ENCODE measurements at places on chromosomes 11 and 22. TPM values are rescaled to one million over a fixed set of nuclear protein-coding genes. Genes with fewer than 3 reads are reported as not detected.

DNA sequence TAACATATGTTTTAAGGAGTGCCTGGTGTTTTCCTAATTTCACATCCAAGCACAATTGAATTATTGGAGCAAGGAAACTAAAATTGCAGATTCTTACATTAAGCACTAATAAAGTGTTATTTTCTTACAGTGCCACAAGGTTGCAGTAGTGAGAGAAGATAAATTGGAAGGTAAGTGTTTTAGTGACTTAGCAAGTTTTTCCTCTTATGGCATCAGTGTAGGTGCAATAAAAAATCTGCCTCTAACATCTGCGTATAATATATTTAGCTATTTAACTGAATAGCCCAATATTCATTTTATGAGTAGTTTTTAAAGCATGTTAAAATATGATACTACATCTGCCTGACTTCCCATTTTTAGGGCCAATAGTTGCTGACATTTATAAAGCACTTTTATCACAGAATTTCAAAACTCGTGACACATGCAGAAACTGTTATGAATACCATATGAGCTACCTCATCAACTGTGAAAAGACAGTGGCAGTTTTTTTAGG is 19.0 kb downstream of the POLD3 start:
- no peak for DNase-seq

DNA sequence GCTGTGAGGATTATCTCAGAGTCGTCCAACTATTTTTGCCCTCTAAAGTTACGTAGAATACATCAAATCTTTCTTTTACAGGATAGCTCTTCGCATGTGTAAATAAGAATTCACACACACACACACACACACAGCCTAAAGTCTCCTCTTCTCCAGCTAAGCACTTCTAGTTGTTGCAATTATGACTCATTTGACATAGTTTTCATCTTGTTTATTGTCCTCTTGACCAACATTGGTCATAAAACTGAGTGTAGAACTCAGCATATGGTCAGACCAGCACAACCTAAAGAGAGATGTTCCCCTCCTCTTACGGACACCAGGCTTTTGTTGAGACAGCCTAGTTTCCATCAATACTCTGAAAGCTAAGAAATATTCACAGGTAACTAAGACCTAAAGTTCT is 234.2 kb downstream of the BLID start:
- DNase-seq: no peak

DNA sequence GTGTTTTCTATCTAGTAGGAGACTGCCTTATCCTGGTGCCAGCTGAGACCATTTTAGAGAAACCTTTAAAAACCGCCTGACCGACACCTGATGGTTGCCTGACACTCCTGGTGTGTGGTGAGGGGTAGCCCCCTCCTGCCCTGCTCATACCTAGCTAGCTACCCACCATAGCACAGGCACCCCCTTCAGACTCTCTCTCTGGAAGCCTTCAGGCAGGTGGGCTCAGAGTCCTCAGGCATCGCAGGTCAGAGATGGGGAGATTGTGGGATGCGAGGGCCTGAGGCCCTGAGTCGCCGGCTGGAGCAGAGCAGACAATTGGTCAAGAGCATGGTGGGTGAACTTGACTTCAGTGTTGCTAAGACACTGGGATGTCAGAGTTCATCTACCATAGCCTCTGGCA is 424.6 kb downstream of the BRD1 start:
- peak; percentile 6 for DNase-seq

DNA sequence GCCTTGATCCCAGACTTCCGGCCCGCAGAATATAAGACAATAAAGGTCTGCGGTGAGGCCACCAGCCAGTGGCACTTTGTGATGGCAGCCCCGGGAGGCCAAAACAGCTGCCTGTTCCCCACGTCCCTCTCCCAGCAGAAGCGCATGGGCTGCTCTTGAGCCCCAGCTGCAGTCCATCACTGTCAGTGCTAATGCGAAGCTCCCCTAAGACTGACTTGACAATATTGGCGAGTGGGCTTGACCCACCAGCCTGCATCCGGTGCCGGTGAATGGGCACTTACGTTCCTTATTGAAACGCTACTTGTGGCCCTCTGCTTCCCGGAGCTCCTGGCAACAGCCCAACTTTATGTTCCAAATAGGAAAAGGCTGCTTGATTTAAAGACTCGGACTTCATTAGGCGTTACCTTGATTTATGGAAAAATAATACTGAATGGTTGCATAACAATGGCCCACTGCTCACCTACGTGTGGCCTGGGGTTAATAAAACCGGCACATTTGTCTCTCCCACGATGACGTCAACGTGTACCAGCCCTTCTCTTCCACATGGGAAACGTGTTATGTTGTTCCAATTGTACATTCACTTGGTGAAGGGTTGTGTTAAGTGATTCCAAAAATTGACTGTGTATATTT is 93.4 kb upstream of the SEPTIN5 start:
- DNase-seq: no peak

DNA sequence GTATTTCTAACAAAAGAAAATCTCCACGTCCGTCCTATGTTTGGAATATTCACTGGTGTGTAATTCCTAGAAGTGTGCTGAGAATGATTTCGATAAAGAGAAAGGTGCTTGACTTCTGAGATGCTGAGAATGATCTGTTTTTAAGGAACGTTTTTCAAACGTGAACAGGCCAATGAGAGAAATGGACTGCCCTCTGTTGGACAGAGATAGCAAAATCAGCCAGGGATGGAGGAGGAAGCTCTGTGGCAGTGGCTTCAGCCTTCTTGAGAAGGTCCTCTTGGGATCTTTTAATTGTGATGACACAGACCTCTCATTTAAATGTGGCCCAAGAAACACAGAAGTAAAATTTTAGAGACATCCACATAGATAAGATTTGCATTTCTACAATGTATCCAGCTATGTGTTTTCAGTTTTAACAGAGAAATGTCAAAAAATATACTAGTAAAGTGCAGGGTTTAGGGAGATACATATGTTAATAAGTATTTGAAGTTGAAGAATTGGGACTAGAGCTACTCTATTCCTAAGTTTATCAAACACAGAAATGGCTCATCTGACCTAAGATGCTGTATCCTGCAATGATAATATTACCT is 84.0 kb upstream of the RCN1 start:
- peak; percentile 43 for DNase-seq

GRCh38 chr11:67370351-67371076 is 2.9 kb downstream of the CLCF1 start:
- DNase-seq: no peak

- DNase-seq: no peak
Observed at GRCh38 chr11:74849525-74850391, 99.1 kb downstream of the XRRA1 start.

- DNase-seq: no peak
Observed at GRCh38 chr22:50179937-50180726, 5.6 kb upstream of the TRABD start.

- no peak for DNase-seq
Observed at GRCh38 chr11:129289350-129290040, 86.2 kb upstream of the BARX2 start.

GRCh38 chr11:92386577-92386976 is 162.0 kb downstream of the FAT3 start:
- no peak for DNase-seq

DNA sequence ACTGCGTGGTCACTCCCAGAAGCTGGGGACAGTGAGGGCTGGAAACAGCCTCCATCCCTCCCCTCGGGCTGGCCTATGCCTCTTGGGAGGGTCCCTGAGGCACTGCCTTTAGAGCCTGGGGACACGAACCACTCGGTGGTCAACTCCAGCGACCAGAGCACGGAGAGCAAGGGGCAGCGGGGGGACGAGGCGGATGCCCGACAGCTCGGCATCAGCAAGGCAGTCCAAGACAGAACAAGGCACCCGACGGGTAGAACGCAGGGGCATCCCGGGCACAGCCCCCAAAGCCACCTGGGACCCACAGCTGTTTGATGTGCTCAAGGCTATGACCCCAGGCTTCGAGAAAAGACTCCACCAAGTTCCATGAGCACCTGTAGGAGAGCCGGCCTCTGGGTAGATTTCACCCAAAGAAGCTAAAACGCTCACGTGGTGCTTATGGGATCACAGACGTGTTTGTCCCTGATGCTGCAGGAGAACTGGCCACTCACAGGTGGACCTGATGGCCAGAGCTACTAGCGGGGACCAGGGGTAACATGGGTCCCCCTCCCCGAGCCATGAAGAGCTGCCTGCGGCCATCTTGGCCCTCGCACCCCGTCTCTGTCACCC is 510 bp upstream of the LSP1 start:
- no peak for DNase-seq

GRCh38 chr11:92744929-92745585 is 224.4 kb upstream of the MTNR1B start:
- no peak for DNase-seq

GRCh38 chr11:1639102-1639620 is 9.6 kb downstream of the KRTAP5-5 start:
- DNase-seq: no peak

DNA sequence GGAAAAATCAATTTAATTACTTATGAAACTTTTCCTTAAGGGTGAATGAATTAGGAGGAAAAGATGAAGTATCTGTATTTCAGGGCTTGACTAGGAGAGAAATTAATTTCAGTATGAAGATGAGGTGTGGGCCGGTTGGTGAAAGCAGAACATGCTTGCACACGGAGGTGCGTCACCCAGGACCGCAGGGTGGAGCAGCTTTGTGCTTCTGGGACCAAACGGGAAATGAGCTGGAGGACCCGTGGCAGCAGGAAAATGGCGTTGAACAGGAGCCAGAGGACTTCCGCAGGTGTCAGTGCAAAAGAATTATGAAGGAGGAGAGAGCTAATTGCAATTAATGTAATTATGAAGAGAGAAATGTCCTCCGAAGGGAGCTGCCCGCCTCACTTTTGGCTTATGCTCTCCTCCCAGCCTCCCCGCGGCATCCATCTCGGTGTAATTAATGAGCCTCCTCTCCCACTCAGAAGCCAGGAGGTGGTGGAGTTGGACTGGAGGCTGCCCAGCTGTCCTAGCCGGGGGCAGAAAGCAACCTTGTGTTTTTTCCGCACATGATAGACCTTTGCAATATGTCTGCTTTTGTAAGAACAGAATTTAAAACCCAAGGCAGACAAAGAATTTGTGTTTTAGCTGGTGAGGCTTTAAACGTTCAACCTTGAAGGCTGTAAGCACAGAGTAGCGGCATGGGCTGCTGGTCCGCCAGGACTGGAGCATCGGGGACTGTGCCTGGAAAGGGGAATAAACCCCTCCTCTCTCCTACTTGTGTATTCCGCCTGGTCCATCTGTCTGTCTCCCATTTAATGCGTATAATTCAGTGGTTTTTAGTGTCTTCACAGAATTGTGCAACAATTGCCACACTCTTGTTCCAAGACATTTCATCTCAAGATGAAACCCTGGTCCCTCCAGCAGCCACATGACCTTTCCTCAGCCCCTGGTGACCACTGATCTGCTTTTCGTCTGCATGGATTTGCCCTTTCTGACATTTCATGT is 180.6 kb downstream of the TBC1D22A start:
- peak; percentile 35 for DNase-seq

- DNase-seq: peak; percentile 47
Observed at GRCh38 chr22:22235558-22235957, 9.0 kb upstream of the VPREB1 start.

DNA sequence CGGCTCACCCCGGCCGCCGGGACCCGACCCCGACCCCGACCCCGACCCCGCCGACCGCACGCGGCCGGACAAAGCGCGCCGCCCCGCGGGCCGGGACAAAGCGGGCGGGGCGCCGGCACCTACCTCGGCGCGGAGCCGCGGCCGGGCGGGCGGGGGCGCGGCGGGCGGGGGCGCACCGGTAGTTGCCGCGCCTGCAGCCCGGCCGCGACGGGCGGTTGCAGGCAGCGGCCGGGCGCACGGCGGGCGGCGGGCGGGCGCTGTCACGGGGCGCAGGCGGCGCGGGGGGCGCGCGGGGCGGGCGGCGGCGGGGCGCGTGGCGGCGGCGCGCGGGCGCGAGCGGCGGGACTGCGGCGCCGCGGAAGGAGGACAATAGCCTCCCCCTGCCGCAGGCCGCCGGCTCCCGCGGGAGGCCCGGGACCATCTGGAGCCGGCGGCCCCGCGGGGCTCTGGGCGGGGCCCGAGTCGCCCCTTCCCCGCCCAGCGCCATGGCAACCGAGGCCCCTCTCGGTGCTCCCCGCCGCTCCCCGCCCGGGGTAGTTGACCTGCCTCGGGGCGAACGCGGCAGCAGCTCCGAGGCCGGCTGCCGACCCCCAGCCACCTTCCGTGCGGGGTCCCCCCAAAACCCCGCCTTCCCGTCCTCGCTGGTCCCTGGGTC is 851 bp downstream of the SPTBN2 start:
- no peak for DNase-seq

DNA sequence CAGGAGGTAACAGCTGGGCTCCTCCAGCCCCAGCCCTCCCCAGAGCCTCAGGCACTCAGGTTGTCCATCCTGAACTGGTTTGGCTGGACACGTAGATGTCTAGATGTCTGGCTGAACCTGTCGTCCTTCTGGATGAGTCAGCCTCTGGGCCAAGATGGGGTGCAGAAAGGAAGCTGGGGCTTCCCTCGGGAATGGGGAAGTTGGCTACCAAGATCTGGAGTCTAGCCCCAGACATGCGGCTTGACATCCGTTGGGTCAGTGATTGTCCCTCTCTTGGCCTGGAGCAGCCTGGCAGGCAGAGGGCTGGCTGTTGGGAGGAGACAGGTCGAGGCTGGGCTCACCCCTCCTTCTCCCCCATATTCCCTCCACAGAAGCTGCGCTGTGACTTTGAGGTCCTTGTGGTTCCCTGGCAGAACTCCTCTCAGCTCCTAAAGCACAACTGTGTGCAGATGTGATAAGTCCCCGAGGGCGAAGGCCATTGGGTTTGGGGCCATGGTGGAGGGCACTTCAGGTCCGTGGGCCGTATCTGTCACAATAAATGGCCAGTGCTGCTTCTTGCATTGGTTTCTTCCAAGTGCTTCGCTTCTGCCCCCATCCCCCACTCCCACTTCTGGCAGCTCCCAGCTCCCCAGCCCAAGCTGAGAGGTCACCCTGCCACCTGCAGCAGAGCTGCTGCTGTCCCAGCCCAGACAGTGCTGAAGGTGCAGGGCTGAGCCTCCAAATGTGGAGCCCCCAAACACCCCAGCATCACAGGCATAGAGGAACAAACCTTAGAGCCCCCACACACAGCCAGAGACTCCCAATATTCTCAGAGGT is 1.3 kb downstream of the CST6 start:
- no peak for DNase-seq

GRCh38 chr22:49975543-49976389 is 15.2 kb downstream of the PIM3 start:
- no peak for DNase-seq

DNA sequence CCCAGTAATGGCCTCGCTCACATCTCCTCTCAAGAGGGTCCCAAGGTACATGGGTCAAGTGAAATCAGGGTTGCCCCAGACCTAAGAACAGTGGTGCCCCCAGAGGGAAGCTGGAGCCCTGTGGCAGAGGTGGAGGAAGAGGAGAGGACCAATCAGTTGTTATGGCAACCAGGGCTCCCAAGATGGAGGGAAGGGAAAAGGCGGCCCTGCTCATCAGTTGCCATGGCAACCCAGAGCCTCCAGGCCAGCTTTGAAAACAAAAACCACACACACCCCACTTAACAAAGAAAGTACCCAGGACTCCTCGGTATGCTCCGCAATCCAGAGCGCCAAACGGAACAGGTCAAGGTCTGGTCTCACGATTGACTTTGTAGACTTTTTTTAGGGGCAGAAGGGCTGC is 53.5 kb upstream of the SLC35C1 start:
- peak; percentile 61 for DNase-seq

Gene PHOX2A
- 1.6 TPM for polyA plus RNA-seq

Gene CPT1B
- polyA plus RNA-seq: 224 TPM

Gene APOBEC3B
- 0.69 TPM for polyA plus RNA-seq

Gene NXPE2
- polyA plus RNA-seq: not detected

Gene MRGPRF
- polyA plus RNA-seq: 21.1 TPM

Gene OR8D1
- polyA plus RNA-seq: not detected

Gene C11orf52
- polyA plus RNA-seq: 1.6 TPM

Gene DEUP1
- polyA plus RNA-seq: 18.2 TPM

Gene UVRAG
- polyA plus RNA-seq: 10.8 TPM

Gene UCP3
- 5.8 TPM for polyA plus RNA-seq

Gene LUZP2
- 0.98 TPM for polyA plus RNA-seq

Gene GGT5
- polyA plus RNA-seq: 27.1 TPM

Measured in testis (tissue), 5 donors.